ENCODE measurements at places on chromosomes 3 and 15.

GRCh38 chr3:97835761-97836160, 13.9 kb downstream of the CRYBG3 start:
- no peak for DNase-seq

- DNase-seq: no peak
These were observed 13.3 kb upstream of the IQCF1 start for GRCh38 chr3:51916418-51916817.

- DNase-seq: no peak
These were observed 181.9 kb upstream of the UBE2E1 start for GRCh38 chr3:23623844-23624243.

DNA sequence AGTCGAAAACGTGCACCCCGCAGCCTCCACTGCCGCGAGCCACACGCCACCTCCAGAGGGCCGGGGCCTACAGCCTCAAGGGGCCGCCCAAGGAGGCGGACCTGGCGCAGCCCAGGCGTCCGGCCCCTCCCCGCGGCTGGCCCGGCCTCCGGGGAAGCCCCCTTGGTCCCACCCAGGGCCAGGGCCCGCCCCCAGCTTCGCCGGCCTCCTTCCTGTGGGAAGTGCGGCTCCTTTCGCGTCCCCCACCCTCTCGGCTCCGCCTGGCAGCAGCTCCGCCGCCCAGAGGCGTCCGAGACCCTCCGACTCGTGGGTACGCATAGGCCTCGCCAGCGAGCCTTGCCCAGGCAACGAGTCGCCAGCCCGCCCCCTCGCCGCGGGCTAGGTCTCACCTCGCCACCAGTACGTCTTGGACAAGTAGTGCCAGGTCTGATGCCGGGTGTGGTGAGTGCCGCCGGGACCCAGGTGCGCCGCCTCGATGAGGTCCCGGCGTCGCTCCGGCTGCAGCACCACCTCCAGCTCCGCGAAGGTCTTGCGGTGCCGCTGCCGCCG, 642 bp downstream of the ZBTB11 start:
- DNase-seq: peak; percentile 95

GRCh38 chr3:65628978-65629377, 409.7 kb downstream of the MAGI1 start:
- DNase-seq: no peak

DNA sequence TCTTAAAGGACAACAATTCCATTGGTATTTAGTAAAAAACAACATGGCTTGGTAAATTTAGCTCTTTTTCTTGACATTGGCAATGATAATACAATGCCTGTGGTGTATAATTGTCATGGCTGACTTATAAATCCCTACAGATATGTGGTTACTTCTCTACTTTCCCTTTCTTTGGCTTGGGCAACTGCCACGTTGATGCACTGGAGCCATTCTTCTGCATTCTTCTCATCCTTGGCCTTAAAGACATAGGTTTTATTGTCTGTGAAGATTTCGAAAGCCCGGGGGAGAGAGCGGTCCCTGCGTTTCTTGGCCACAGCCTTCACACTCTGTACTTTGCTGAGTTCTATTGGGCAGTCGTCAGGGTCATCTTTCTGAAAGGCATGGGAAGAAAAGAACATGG, 101.1 kb upstream of the CCNL1 start:
- no peak for DNase-seq

DNA sequence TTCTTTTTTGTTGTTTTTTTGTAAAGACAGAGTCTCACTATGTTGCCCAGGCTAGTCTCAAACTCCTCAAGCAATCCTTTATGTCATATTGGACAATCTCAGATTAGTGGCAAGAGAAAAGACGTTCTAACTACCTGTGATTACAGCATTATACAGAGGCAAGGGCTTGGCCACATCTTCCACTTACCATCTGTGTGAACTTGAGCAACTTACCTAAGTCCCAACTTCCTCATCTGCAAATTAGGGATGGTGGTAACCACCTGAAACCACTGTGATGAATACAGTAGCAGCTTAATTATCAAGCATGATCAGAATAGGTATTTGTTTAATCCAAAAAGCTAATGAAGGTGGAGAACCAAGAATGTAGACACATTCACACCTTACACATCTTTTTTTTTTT, 16.1 kb downstream of the LRRC2 start:
- no peak for DNase-seq

GRCh38 chr3:140568842-140569520, 108.9 kb upstream of the TRIM42 start:
- DNase-seq: no peak

DNA sequence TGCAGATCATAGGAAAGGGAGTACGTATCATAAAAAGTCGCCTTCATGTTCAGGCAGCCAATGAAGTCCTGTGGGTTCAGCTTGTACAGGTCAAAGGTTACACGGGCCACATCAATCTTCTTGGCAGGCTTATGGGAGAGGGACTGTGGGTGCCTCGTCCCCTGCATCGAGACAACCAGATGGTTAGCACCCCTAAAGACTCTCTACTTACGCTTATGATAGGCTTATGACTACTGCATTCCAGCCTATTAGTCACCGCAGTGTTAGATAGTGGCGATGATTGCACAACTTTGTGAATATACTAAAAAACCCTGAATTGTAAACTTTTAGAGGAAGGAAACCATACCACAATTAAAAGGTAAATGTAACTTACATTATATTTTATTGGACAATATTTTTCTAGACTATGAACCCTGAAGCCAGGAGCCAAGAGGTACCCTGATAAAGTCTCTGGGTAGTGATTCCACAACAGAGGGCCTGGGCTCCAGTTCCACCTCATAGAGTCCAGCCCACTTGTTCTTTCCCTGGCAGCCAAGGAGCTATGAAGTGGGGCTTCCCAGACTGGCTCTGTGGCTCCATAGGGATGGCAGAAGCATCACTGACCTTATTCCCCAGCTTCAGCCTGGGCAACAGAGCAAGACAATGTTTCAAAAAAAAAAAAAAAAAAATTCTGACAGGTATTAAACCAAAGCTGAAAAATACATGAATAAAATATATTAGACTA, 2.5 kb upstream of the FANCD2 start:
- DNase-seq: no peak

GRCh38 chr15:39784125-39784524, 1.5 kb upstream of the FSIP1 start:
- DNase-seq: no peak

- no peak for DNase-seq
These were observed 321.2 kb upstream of the AZI2 start for GRCh38 chr3:28669870-28670269.

GRCh38 chr3:134002306-134002705, 27.4 kb downstream of the SLCO2A1 start:
- DNase-seq: no peak

DNA sequence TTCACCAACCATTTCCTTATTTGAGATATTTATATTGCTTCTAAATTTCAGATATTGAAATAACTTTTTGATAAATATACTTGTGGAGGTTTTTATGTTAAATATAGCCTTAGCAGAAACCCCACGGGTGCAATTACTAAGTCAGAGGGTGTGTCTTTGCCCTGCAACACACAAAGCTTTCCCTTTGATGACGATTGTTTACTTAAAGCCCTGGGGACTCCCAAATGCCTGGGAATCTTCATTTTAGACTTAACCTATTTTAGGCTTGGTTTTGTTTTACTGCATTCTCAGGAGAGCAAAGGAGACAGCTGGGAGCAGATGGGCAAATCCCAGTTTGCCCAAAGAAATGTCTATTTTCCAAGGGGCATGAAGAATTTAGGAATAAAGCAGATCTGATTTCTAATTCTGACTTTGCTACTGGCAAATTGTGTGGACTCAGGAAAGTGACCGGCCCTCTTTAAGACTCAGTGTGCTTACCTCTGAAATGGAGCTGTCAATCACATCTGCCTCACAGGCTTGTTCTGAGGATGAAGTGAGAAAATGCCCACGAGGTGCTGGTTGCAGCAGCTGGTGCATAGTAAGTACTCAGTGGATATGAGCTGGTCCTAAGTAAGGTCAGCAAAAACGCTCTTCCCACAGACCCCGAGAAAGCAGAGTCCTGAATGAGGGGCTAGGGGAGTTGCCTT, 49.3 kb upstream of the CA12 start:
- no peak for DNase-seq

DNA sequence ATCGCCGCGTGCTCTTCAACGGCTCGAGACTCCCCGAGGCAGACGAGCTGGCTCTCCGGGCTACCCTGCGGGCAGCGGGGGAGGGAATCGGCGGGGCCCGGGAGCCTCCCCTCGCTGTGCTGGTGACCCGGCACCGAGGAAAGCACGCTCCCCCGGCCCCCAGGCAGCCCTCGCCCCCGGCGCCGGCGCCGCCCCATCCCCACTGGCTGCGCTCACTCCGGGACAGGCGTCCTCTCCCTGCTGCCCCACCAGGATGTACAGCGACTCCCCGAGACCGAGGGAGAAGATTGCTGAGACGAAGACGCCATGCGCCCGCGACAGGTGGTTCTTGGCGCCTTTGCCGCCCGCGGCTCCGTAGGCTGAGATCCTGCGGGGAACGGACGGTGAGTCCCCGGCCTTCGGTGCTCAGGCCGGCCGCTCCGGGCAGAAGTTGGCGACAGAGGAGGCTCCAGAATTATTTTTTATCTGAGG, 1.7 kb downstream of the LTK start:
- DNase-seq: no peak

DNA sequence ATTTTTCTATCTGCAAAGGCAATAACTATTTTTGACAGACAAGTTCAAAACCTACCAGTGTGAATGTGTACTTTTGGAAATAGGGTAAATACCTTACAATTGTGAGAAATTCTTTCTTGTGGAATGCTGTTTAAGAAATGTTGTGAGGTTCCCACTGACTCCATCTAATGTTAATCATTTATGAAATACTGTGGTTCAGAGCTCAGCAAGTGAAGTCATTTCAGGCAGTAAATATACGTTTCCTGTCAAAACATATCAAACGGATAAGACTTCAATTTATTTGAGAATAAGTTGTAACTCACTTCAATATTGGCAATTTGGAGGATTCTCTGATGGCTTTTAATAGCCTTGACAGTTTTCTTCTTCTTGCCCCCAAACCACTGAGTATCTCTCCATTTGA, 16.4 kb downstream of the TAFA4 start:
- no peak for DNase-seq

GRCh38 chr15:63532307-63532744, 27.9 kb downstream of the USP3 start:
- no peak for DNase-seq

- no peak for DNase-seq
These were observed 22.9 kb upstream of the TNFSF10 start for GRCh38 chr3:172546105-172546504.

DNA sequence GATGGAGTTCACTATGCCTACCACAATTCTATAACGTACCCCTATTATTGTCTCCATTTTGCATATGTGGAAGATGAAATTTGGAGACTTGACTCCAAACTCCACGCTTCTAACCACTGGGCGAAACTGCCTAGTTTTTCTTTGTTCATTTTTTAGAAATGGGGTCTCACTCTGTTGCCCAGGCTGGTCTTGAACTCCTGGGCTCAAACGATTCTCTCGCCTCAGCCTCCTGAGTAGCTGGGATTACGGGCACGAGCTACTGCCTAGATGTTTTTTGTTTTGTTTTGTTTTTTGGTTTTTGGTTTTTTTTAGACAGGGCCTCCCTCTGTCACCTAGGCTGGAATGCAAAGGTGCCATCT, 584 bp upstream of the RPL32 start:
- no peak for DNase-seq

DNA sequence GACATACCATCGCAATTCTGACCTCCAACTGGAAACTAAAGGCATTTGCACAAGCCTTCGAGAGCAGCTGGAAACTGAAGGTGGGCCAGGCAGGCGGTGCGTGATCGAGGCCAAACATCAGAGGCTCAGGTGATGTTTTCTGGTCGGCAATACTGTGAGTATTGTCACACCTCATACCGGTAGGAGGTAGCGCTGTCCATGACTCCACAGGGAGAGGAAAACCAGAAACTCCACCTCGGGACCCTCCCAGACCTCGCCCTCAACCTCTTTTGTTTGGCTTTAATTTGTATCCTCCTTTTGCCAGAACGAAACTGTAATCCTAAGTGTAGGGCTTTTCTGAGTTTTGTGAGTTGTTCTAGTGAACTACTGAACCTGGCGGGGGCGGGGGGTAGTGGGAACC, 43.6 kb downstream of the LDHAL6B start:
- no peak for DNase-seq

GRCh38 chr3:31668242-31668641, 135.5 kb downstream of the STT3B start:
- no peak for DNase-seq

- no peak for DNase-seq
These were observed 72.6 kb upstream of the CDIN1 start for GRCh38 chr15:36506733-36507356.

- DNase-seq: no peak
These were observed 58.0 kb downstream of the PRKAR2A start for GRCh38 chr3:48789665-48790064.

DNA sequence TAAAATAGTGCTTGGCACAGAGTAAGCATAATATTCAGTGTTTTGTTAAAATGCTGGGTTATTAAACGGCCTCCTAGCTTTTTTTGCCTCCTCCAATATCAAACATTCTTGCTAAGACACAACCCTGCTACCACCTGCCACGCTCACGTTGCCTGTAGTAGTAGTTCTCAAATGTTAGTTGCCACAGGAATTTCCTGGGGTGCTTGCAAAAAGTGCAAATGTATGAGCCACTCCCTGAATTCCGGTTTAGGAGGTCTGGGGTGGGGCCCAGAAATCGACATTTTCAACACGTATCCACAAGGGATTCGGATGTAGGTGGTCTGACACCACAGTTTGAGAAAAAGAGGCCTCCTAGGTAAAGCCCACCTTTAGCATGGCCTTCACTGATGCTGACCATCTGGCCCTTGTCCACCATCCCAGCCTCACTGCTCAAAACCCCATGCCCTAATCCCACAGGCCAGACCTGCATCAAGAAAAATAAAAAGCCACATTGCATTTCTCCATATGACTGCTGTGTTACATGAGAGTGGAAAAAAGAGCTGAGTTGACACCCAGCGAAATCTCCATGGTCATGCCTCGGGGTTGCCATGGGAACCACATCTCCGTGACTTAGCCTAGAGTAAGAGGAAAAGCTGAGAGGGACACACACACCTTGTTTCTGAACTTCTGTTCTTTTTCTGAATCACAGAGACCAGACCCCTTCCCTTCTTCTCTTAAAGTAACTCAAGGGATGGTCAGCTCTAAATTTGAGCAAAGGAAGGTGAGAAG, 116.4 kb upstream of the HES1 start:
- no peak for DNase-seq

GRCh38 chr3:102827386-102827785, 392.6 kb downstream of the ZPLD1 start:
- no peak for DNase-seq

DNA sequence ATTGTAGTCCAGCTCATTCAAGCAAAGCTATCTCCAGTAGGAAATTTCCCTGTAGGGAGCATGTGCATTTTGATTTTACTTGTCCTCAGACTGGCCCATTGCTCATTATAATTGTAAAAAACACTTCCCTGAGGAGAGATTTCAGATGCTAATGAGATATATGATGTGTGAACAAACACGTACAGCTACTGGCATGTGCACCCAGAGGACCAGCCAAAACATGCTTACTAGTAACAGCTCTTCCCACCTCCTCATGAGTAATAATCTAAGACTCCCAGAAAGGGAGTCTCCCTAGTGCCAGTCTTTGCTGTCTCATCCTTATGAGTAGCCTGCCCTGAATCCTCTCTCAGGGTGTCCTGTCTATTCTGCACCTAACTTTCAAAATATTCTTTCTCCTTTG, 43.4 kb downstream of the FBXO22 start:
- no peak for DNase-seq
